ENCODE measurements at places on chromosomes 4 and X. TPM values are rescaled to one million over a fixed set of nuclear protein-coding genes. Genes with fewer than 3 reads are reported as not detected.
A peak's percentile ranks its signal among the peaks of the same experiment; 100 is the strongest.

SMR3B gene
- total RNA-seq = not detected

GRCh38 chrX:115958687-115959359 is 211.7 kb upstream of the AGTR2 start:
- no peak for DNase-seq

DNA sequence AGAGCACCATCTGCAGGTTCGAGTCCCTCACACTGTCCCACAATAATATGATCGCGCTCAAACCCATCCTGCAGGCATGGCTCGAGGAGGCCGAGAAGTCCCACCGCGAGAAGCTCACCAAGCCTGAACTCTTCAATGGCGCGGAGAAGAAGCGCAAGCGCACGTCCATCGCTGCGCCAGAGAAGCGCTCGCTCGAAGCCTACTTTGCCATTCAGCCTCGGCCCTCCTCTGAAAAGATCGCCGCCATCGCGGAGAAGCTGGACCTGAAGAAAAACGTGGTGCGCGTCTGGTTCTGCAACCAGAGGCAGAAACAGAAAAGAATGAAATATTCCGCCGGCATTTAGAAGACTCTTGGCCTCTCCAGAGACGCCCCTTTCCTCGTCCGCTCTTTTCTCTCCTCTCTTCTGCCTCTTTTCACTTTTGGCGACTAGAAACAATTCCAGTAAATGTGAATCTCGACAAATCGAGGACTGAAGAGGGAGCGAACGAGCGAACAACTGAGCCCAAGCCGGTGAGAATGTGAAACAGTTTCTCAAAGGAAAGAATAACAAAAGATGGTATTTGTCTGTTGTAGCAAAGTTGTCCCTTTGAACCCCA is 1.9 kb downstream of the POU4F2 start:
- no peak for DNase-seq

- DNase-seq = no peak
Measured at GRCh38 chr4:13306356-13306755, 177.8 kb downstream of the RAB28 start.

DNA sequence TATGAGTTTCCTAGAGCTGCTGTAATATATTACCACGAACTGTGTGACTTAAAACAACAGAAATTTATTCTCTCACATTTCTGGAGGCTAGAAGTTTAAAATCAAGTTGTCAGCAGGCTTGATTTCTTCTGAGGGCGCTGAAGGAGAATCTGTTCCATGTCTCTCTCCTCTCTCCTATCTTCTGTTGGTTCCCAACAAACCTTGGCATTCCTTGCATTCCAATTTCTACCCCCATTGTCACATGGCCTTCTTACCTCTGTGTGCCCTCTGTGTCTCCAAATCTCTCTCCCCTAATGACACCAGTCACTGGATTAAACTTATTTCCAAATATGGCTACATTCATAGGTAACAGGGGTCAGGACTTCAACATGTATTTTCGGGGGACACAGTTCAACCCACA is 672.7 kb downstream of the RPA4 start:
- no peak for DNase-seq

GRCh38 chr4:109301651-109302360 is 652 bp downstream of the COL25A1 start:
- no peak for DNase-seq

GRCh38 chr4:15344041-15344440 is 83.8 kb upstream of the C1QTNF7 start:
- no peak for DNase-seq

DNA sequence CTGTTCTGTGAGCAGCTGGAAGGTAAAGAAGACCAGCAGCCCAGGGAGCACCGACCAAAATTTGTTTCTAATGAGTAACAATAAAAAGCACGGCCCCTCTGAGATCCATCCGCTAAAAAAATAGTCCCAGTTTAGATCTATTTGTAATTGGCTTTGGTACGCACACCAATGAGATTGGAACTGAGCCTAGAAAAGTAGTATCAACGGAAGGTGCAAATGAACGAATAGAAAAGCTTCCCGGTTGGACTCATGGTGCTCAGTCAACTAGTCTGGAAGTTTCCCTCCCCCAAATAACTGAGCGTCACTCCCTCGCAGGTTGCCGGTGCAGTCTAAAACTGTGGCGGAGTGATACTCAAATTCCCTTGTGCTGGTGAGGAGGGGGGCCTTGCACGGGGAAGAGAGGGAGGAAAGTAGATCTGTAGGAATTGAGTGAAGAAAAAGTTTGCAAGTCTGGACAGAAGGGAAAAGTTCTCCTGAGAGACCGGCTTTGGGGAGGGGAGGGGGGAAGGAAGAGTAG is at the start of gene COL4A5:
Gene COL4A5, plus strand, starts transcription at position 413 of the 517 bp plus-strand sequence. CDS start 288 bp downstream, outside the sequence.
- DNase-seq = peak; percentile 54

Measured in Right ventricle myocardium inferior (tissue), 1 donor.